ENCODE measurements at places on chromosomes 16 and 17.
A peak's percentile ranks its signal among the peaks of the same experiment; 100 is the strongest.

DNA sequence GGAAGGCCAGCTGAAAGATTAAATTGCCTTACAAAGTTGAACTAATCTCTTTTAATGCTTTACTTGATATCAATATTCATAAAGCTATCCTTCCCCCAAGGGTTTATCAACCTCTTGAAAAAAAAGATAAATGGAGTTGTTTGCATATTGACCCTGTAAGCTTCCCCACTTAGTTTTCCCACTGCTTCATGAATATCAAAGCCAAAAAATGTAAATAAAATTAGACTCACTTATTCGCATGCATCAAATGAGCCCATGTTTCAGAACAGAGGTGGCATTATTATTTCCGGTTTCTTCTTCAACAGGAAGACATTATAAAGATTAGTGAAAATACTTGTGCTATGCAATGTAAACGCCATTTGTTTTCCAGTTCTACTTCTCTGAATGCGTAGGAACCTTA lies 150.7 kb downstream of the CDH11 start:
- no peak for DNase-seq

DNA sequence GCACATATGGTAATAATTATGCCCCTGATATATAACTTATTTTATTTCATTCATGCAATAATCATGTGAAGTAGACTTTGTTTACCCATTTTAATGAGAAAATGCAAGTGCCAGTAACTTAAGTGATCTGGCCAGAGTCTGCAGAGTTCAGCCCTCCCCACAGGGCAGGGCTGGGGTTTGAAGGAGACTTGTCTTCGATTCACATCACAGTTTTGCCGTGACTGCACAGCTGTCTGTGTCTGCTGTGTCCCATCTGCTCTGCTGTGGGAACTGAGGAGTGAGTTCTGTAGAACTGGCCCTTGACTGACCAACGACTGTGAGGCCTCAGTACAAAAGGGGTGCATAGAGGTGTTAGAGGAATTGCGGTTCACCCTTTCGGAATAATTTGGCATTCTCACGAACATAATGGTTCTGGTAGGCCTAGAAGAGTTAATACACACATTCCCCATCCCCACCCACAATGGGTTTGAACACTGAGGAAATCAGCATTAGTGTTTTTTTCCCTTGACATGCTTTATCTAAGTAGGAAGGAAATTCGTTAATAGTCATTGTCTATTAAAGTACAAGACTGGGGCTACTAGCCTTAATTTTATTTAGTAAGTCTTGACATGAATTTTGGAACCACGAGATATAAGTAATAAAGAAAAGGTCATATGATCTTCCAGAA lies 113.6 kb upstream of the MON1B start:
- DNase-seq: no peak

DNA sequence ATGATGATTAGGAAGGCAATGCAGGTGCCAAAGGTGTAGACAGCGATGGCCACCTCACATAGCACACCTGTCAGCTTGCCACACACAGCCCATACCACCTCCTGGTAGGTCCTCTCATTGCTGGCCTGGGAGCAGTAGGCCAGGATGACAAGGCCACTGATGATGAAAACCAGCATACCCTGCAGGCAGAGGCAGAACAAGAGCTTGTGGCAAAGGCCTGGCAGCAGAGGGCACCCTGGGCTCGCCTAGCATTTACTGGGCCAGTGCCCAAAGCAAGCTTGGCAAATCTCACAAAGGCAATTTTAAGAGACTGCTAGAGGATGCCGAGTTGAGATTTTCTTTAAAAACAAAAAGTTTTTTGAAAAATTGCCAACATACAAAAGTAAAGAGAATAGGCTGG lies 5.9 kb downstream of the SLC38A7 start:
- DNase-seq: no peak

- DNase-seq: no peak
These were observed 18.6 kb upstream of the COL1A1 start for GRCh38 chr17:50219939-50220465.

DNA sequence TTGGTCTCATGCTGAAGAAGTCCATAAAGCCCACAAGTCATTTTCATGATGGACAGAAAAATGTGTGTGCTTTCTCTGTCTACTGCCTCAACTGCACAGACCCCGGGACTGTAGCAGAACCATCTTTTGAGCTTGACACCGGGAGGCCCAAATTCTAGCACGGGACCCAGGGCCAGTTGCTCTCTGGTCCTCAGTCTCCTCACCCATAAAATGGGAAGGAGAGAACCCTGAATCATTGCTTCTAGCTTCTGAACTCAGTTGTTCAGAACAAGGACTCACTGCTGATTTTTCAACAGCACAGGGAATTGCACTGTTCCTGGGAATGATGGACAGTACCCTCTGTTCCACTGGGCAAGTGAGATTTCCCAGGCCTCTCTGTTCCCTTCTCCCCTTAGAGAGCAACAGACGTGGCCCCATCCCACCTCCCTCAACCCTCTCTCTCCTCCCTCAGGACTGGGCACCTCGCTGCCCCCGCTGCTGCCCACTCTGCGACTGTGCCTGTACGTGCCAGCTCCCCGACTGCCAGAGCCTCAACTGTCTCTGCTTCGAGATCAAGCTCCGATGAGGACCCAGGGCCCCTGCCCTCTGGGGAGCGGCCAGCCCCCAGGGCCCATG lies 2.2 kb upstream of the ALDOA start:
- DNase-seq: no peak

- DNase-seq: no peak
These were observed 17.8 kb upstream of the CLEC3A start for GRCh38 chr16:78004517-78004916.

- no peak for DNase-seq
These were observed 22.3 kb upstream of the CDC6 start for GRCh38 chr17:40265337-40265736.

- DNase-seq: no peak
These were observed 1033.6 kb downstream of the CDH8 start for GRCh38 chr16:61002479-61003204.

- no peak for DNase-seq
These were observed 15.5 kb upstream of the NFATC3 start for GRCh38 chr16:68069511-68070248.

DNA sequence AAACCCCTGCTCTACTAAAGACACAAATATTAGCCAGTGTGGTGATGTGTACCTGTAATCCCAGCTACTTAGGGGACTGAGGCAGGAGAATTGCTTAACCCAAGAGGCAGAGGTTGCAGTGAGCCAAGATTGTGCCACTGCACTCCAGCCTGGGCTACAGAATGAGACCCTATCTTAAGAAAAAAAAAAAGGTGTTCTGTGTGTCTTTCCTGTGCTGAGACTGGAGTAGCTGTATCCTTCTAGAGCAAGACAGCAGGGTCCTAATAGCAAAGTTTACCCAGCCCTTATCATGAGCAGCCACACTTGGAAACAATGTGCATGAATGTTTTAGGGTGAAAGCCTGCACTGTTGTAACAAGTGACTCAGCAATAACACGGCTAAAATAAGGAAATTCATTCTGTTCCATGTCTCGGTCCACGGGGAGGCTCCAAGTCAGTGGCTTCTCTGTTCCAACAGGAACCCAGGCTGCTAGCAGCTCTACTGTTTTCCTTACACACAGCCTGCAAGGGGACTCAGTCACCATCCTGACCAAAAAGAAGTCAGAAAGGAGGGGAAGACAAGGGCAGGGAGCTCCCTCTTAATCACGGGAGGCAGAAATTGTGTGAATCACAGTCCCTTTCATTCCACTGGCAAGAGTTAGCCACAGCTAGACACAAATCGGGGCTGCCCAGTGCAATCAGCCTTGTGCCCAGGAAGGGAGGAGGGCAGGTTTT lies 7.1 kb upstream of the SLC5A11 start:
- DNase-seq: no peak

GRCh38 chr16:89104930-89105571 lies 11.4 kb downstream of the ACSF3 start:
- no peak for DNase-seq

DNA sequence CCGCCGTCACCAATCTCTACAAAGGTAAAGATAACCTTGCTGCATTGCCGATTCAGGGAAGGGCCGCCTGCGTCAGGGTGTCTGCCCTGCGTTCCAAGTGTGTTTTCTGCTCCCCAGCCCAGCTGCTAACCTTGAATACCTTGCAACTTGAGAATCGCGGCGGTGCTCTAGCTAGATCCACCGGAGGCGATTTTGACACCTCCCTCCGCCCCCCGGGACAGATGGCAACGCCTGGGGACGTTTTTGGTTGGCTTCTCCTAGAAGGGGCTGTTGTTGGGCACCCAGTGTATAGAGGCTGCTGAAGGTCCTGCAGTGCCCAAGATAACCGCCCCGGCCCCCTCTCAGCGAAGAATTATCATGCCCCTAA lies 1.5 kb downstream of the HAPSTR1 start:
- no peak for DNase-seq

- peak; percentile 71 for DNase-seq
These were observed 103.2 kb downstream of the SOCS1 start for GRCh38 chr16:11152677-11153331.

- no peak for DNase-seq
These were observed 18.4 kb downstream of the KIFC3 start for GRCh38 chr16:57783883-57784282.

DNA sequence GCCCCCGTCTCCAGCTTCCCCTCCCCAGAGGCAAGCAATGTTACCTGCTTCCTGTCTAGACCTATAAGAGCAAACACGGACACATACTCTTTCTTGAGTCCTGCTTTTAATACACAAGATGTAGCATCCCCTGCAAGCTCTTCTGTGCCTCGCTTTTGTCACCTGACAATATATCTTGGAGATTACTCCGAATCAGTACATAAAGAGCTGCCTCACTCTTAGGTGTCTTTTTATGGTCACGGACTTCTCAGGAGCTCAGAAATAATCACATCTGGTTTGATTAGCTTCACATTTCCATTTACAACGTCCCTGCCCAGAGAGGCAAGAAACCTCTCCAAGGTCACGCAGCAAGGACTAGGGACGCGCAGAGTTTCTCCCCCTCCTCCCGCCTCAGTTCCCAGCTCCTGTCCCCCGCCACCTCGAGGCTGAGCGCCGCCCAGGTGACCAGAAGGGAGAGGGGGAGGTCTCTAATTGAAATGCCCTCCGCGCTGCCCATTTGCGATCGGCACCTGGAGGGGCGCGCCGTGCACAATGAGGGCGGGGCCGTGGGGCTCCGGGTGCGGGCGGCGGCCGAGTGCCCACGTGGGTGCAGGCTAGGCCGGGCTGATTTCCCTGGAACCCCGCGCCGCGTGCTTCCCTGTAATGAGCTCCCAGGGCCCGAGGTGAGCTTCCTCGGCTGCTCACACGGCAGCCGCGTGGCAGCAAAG lies 13.8 kb upstream of the SEZ6 start:
- DNase-seq: no peak

- DNase-seq: no peak
These were observed 1.1 kb downstream of the TSEN54 start for GRCh38 chr17:75517297-75517865.

- no peak for DNase-seq
These were observed 13.4 kb downstream of the CD300E start for GRCh38 chr17:74610108-74610507.

- DNase-seq: peak; percentile 67
These were observed 27.3 kb downstream of the TBC1D16 start for GRCh38 chr17:80008383-80008840.

GRCh38 chr16:49952386-49952785 lies 72.6 kb upstream of the CNEP1R1 start:
- DNase-seq: no peak

GRCh38 chr17:73371836-73372235 lies 60.0 kb upstream of the CDC42EP4 start:
- DNase-seq: no peak

- no peak for DNase-seq
These were observed 12.5 kb upstream of the TMIGD1 start for GRCh38 chr17:30346221-30346795.

DNA sequence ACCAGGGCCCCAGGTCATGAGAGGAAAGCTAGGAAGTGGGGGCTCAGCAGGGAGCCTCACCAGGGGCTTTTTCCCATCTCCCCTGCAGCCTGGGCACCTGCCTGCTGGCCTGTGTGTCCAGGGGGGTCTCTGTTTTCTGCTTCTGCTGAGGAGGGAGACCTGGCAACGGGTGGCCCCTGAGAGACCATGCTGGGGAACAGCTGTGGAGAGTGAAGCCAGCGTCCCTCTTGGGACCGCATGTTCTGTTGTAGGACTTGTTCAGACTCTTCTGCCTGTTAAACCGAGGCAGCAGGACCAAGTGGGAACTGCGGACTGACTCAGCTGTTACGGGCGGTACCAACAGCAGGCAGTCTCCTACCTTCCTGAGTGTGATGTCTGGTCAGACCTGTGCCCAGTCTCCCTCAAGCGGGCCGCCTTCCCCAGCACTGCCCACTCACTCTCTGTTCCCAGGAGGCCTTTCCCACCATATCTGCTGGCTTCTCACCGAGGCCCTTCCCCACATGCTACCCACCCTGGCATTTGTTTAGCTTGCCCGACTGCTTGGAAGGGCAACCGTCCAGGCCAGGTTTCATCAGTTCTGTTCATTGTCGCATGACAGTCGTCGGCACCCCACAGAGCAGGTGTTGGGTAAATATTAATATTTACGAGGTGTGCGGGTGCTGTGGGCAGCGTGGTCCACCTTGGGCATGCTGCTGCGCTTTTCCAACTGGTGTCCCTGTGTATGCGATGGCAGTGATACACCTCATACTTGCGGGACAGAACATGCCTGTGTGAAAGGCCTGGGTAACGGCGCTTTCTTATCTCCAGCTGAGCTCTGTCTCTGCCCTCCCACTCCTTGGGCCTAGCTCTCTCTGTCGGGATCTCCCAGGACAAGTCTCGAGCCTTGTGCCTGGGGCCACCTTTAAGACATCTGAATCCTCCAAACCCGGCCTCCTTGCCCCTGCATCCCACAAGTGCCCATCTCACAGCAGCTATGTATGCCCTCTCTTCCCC lies 69.4 kb downstream of the MPRIP start:
- no peak for DNase-seq

DNA sequence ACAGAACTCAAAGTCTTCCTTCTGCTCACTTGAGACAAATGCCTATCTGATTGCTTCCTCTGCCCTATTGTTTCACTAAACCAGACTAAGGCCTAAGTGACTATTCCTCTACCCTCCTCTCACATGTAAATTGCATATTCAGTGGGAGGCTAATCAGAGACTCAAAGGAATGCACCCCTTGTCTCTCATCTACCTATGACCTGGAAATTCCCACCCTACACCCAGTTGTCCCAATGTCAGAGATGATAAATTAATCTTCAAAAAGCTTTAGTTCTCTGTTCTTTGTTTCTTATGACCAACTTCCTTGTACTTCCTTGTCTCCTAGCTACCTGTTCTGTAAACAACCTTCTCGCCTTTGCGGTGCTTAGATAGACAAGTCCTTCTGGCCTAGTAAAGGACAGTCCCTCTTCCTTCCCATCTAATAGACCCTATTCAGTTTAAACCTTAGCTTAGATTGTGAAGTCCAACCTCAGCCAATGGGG lies 76.0 kb downstream of the EMP2 start:
- no peak for DNase-seq

DNA sequence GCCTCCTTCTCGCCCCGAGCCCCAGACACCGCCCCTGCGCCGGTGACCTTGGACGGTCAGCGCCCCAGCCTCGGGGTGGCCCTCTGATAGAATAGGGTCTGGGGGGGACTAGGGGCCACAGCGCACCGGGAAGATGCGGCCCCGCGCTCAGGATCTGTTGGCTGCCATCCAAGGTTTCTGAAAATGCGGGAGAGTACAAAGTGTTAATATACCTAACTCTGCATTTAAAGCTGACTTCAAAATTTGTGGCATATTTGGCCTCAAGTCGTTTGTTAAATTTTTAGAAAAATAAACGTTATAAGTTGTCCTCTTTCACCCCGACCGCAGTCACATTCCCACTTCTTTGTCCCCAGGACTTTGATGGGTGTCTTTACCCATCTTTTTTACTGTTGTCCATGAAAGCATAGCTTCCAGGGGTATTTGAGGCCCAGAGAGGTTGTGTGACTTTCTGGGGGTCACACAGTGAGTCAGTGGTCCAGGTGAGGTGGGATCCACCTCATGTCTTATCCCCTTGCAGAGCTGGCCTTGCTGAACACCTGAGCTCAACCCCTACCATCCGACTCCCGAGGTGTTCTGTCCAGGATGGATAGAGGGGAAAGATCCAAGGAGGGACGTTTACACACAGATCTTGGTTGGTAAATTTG lies 796 bp downstream of the NT5M start:
- no peak for DNase-seq
